ENCODE measurements at places on chromosomes 5 and 9.

DNA sequence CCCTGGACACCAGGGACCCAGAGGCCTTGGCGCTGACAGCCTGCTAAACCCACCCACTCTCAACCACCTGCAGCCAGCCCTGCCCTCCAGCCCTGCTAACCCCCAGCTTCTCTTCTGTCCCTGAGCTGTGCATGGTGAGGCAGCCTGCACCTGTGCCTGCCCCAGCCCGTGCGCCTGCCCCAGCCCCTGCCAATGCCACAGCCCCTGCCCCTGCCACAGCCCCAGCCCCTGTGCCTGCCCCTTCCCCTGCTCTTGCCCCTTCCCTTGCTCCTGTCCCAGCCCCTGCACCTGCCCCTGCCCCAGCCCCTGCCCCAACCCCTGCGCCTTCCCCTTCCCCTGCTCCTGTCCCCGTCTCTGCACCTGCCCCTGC, 43.3 kb upstream of the IRX4 start:
- peaks cover 6% of the 10 kb centered on the region for H3K4me1 ChIP-seq
- H3K4me3 ChIP-seq: no peak overlapping the region
- DNase-seq: no peak
- H3K27ac ChIP-seq: no peak overlapping the region

DNA sequence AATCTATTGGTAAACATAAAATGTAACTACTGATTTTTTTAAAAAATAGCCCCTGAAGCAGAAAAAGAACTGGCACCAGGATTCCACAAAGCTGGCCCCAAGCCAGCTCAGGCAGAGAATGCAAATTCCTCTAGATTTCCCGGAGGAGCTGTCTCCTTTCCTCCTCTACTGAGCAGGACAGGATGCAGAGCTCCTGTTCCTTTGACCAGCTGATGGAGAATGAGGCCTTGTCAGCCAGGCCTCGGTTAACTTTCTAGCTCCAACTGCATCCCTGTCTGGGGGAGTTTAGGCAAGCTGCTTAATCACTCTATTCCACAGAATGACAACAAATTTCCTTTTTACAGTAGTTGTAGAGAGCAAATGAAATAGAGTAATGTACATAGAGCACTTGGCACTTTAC, 155.5 kb downstream of the GNAQ start:
- H3K27ac ChIP-seq: peak overlapping the region; percentile 8
- peaks cover 37% of the 10 kb centered on the region for H3K4me1 ChIP-seq
- H3K36me3 ChIP-seq: no peaks in the 10 kb centered on the region
- no peaks in the 10 kb centered on the region for H3K27me3 ChIP-seq
- peak; percentile 35 for DNase-seq
- H3K4me3 ChIP-seq: no peak overlapping the region

- H3K4me1 ChIP-seq: no peaks in the 10 kb centered on the region
- H3K27ac ChIP-seq: no peak overlapping the region
- DNase-seq: no peak
- H3K36me3 ChIP-seq: no peaks in the 10 kb centered on the region
- H3K27me3 ChIP-seq: no peaks in the 10 kb centered on the region
- no peak overlapping the region for H3K4me3 ChIP-seq
These were observed 448.0 kb downstream of the SPOCK1 start for GRCh38 chr5:137051161-137051560.

- H3K4me3 ChIP-seq: no peak overlapping the region
- H3K4me1 ChIP-seq: peaks cover 8% of the 10 kb centered on the region
- no peak overlapping the region for H3K27ac ChIP-seq
- H3K36me3 ChIP-seq: peaks cover 3% of the 10 kb centered on the region
- no peaks in the 10 kb centered on the region for H3K27me3 ChIP-seq
These were observed 77.7 kb downstream of the NIPSNAP3B start for GRCh38 chr9:104841601-104842141.

- no peaks in the 10 kb centered on the region for H3K36me3 ChIP-seq
- no peaks in the 10 kb centered on the region for H3K27me3 ChIP-seq
- no peak for DNase-seq
These were observed 128.6 kb downstream of the KCNIP1 start for GRCh38 chr5:170632266-170632984.

GRCh38 chr9:15355669-15356068, 48.7 kb upstream of the TTC39B start:
- H3K27me3 ChIP-seq: no peaks in the 10 kb centered on the region
- no peak overlapping the region for H3K4me3 ChIP-seq
- H3K27ac ChIP-seq: no peak overlapping the region
- no peak for DNase-seq

DNA sequence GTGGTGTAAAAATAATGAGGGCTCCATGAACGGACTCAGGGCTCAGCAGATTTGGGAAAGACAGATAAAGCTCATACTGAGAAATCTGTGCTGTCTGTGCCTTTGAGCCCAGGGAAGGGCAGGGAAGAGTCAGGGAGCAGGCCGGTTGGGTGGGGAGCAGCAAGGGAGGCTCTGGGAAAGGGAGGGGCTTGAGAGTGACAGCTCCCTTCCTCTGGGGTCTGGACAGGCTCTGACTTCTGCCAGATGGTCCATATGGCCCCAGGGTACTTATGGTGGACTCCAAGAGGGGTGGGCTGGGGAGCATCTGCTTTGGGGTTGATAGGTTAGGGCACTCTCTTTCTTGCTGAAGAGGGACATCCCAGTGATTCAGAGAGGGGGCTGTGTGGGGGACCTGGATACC, 2.1 kb downstream of the NPR2 start:
- H3K4me3 ChIP-seq: no peak overlapping the region
- H3K27ac ChIP-seq: no peak overlapping the region
- no peaks in the 10 kb centered on the region for H3K36me3 ChIP-seq
- no peaks in the 10 kb centered on the region for H3K27me3 ChIP-seq
- peaks cover 15% of the 10 kb centered on the region for H3K4me1 ChIP-seq

GRCh38 chr9:37156205-37156604, 35.8 kb downstream of the ZCCHC7 start:
- H3K4me3 ChIP-seq: no peak overlapping the region
- no peak overlapping the region for H3K27ac ChIP-seq
- no peaks in the 10 kb centered on the region for H3K27me3 ChIP-seq

GRCh38 chr5:175654339-175654738, 3.5 kb upstream of the HRH2 start:
- no peak overlapping the region for H3K4me3 ChIP-seq
- H3K36me3 ChIP-seq: no peaks in the 10 kb centered on the region
- DNase-seq: no peak
- H3K27me3 ChIP-seq: peaks cover 27% of the 10 kb centered on the region
- H3K27ac ChIP-seq: no peak overlapping the region
- H3K4me1 ChIP-seq: no peaks in the 10 kb centered on the region

DNA sequence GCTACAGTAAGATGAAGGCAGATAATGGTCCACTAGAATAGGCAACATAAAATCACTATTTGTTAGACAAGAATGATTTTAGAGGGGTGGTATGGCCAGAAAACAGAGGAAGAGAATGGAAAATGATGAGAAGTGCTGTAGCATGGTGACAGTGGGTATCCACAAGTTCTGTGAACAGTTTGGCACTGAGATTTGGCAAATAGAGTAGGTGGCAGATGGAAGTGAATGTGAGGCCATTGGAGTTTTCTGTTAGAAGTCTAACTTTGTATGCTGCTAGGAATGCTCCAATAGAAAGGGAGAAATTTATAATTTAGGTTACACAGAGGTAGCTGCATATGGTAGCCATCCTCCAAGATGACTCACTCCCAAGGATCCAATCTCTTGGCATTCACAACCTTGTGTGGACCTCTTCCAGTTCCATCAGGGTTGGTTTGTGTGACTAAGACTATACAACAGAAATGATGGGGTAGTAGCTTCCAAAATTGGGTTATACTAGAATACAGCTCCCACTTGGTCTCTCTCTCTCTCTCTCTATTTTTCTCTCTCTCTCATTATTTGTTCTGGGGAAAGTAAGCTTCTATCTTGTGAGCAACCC, 646.9 kb upstream of the ZNF608 start:
- H3K36me3 ChIP-seq: no peaks in the 10 kb centered on the region
- no peak overlapping the region for H3K4me3 ChIP-seq
- no peak overlapping the region for H3K27ac ChIP-seq
- H3K4me1 ChIP-seq: no peaks in the 10 kb centered on the region
- DNase-seq: no peak
